Brain pericyte (primary cell): ENCODE measurements at places on chromosomes 6 and 20.

GRCh38 chr6:159540152-159540551 lies 152.9 kb downstream of the SOD2 start:
- no peak for DNase-seq

DNA sequence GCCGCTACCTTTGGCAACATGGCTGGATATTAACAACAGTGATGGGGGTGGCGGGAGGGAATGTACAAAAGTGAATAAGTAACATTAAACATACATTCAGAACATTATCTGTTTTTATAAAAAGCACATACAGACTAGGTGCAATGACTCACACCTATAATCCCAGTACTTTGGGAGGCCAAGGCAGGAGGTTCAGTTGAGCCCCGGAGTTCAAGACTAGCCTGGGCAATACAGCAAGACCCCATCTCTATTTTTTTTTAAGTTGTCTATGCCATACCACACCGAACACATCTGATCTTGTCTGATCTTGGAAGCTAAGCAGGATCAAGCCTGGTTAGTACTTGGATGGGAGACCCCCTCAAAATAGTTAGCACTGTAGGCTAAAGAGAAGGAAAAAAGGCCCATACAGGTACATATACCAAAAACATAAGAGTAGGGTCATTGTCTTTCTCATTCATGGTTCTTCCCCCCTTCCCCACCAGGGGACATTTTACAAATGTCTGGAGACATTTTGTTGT lies 1.7 kb upstream of the HCK start:
- DNase-seq, result no peak

- DNase-seq, result no peak
Measured at GRCh38 chr6:6793388-6794250, 205.1 kb downstream of the LY86 start.

DNA sequence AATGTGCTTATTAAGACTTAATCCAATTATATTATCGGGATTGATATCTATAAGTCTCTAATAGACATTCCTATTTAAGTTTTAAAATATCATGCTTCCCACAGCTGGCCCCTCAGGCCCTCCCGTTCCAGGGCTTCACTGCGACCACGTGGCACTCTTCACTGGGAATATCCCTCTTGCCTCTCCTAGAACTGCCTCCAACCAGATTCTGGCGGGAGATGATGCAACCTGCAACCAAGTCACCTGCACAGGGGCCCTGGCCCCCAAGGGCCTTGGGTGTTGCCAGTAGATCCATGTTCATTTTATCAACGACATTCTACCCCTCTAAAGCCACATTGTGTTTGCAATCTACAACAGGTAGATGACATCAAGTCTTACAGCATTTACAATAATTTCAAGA lies 18.4 kb upstream of the RAMACL start:
- DNase-seq, result no peak

GRCh38 chr20:48066246-48066645 lies 281.0 kb upstream of the SULF2 start:
- peak; percentile 24 for DNase-seq

GRCh38 chr20:49286689-49287551 lies 9.1 kb upstream of the ZNFX1 start:
- DNase-seq, result no peak

GRCh38 chr6:96649926-96650325 lies 87.0 kb downstream of the FHL5 start:
- DNase-seq, result no peak
